Neural crest cell (in vitro differentiated cells): ENCODE measurements at places on chromosomes 11 and 22. TPM values are rescaled to one million over a fixed set of nuclear protein-coding genes. Genes with fewer than 3 reads are reported as not detected.

DNA sequence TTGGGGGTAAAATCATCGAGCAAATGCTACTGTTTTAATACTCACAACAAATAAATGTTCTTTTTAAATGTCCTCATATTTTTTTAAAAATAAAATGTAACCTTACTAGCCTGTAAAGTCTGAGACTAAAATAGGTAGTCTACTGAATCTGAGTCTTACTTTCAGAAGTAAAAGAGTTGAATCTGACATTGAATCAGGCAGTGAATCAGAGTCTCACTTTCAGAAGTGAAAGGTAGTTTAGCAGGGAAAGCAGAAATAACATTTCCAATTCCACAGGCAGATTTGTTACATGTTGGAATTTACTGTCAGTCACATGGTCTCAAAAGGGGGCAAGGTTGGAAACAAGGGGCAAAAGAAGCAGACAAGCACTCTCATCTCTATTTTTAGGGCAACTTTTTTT is 143.0 kb downstream of the ELP4 start:
- no peak for DNase-seq

DNA sequence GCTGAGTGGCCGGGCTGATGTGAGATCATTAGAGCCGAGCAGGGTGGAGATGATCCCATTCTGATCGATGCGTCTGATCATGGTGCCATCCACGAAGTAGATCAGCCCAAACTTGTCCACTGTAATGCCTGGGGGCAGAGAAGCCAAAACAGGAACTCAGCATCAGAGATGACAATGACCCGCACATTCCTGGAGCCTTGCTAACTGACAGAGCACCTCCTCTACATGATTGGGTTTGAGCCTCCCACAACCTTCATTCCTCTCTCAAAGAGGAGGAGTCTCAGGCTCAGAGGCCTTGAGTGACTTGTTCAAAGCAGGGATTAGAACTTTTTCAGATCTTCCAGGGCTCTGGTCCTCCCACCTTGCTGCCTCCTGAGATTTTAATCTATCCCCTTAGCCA is 133.7 kb upstream of the NARS2 start:
- no peak for DNase-seq

DNA sequence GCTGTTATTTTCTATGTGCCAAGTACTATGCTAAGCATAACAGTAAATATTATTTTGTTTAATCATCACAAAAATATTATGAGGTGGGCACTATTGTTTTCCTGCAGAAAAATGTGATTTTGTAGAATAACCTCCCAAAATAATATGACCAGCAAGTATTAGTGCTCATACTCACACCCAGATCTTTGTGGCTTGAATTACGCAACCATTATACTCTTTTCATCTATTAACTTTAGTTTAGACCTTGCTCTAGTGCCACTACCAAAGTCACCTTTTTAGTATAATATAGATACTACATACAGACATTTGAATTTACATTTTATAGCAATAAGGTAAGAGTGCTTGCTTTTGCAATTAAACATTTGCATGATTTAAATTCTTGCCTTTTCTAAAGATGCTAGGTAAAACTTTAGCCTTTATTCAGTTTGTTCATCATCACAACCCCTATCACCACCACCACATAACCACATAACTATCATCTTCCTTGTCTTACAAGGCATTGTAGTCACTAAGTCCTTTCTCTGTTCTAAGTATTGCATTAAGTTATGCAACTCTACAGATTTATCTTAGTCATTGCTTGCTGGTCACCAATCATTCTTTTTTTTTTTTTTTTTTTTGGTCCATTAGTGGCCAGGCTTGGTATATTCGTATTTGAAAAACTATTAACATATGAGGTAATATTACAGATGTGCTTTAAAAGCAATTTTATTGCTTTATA is 68.4 kb downstream of the GAS2 start:
- no peak for DNase-seq

- DNase-seq = no peak
Observed at GRCh38 chr11:89452780-89453179, 38.4 kb downstream of the NOX4 start.

Gene SDF2L1
- total RNA-seq = 29.4 and 33.8 TPM in 2 replicates

Gene OSM
- not detected in 2 replicates for total RNA-seq

Gene RAB38
- total RNA-seq = 3.6 and 4.7 TPM in 2 replicates
